B cell (primary cell): ENCODE measurements at places on chromosomes 11 and 22. TPM values are rescaled to one million over a fixed set of nuclear protein-coding genes. Genes with fewer than 3 reads are reported as not detected.

The B4GALNT4 gene
- total RNA-seq: not detected in 2 replicates

The PLAAT2 gene
- total RNA-seq: not detected in 2 replicates

GRCh38 chr11:13674799-13675509 lies 6.5 kb downstream of the FAR1 start:
- no peak for DNase-seq

DNA sequence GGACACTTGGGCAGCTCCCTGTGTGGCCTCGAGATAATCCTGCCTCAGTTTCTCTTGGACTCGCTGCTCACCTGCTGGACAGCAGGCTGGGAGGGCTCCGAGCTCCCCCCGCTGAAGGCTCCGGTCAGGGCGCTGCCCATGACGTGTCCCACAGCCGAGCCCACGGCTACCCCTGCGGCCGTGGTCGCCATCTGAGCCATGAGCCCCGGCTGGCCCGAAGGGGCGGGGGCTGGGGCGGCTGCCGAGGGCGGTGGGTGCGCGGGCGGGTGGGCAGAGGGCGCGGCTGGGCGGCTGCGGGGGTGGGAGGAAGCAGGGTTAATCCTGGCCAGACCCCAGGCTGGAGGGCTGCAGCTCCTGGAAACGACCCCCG lies 484 bp downstream of the CHCHD10 start:
- DNase-seq: no peak

GRCh38 chr22:41696703-41697102 lies 2.6 kb upstream of the MEI1 start:
- DNase-seq: no peak

- no peak for DNase-seq
Measured at GRCh38 chr11:61829806-61830205, 1.7 kb downstream of the FADS2 start.

- no peak for DNase-seq
Measured at GRCh38 chr22:37253126-37253660, 9.1 kb upstream of the RAC2 start.

DNA sequence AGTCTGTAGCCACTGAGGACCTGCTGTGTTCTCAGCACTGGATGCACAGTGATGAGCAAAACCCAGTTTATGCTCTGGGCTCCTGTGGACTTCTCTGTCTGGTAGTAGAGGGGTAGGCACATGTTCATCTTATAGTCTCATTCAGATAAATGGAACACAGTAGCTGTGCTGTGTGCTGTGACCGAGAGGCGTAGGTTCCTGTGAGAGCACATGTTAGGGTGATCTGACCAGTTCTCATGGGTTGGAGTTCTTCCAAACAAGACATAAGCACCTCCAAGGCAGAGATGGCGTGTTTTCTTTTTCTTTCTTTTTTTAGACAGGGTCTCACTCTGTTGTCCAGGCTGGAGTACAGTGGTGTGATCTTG lies 154.8 kb upstream of the RASSF10 start:
- no peak for DNase-seq

DNA sequence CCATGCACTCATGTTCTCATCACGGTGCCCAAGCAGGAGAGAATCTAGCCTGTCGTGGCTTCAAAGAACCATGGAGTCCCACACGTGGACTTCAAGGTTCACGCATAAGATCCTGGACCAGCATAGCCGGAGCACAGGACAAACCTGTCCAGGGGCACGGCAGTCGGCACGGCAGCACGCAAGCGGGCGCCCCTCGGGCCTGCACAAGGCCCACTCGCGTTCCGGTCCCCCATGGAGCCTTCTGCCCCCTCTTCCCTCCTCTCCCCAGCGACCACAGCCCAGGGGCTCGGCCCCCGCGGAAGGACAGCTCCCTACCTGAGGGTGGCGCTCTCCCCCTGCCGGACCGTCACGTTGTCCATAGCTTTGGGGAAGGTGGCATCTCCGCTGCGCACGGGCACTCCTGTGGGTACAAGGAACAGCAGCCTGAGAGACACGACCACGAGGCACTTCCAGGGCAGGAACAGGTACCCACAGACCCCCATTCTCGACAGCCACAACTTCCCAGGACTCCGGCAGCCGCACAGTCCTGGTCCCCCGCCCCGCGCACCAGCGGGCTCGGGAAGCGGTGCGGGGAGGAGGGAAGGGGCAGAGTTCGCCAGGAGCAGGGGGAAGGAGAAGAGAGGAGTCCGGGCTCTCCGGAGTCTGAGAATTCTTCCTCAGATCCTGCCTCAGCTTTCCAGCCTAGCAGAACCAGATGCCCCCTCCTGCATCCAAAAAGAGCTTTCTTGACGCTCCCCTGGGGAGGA lies 589.5 kb downstream of the OPCML start:
- no peak for DNase-seq

GRCh38 chr11:128686745-128687177 lies 7.1 kb upstream of the FLI1 start:
- DNase-seq: peak; percentile 71
